ENCODE measurements at places on chromosomes 2 and 18. TPM values are rescaled to one million over a fixed set of nuclear protein-coding genes. Genes with fewer than 3 reads are reported as not detected.
A peak's percentile ranks its signal among the peaks of the same experiment; 100 is the strongest.

- peaks cover 8% of the 10 kb centered on the region for H3K4me1 ChIP-seq
- peak overlapping the region; percentile 71 for H3K4me3 ChIP-seq
- no peak for DNase-seq
- no peak overlapping the region for H3K27ac ChIP-seq
- H3K36me3 ChIP-seq: no peaks in the 10 kb centered on the region
Observed at GRCh38 chr2:184596819-184597411, 1.4 kb upstream of the ZNF804A start.

- no peak overlapping the region for H3K4me3 ChIP-seq
- no peaks in the 10 kb centered on the region for H3K4me1 ChIP-seq
- no peak overlapping the region for H3K27ac ChIP-seq
- H3K27me3 ChIP-seq: no peaks in the 10 kb centered on the region
- DNase-seq: no peak
Observed at GRCh38 chr18:58565021-58565420, 63.9 kb downstream of the ALPK2 start.

The FAM136A gene
- 19.4 TPM for total RNA-seq

DNA sequence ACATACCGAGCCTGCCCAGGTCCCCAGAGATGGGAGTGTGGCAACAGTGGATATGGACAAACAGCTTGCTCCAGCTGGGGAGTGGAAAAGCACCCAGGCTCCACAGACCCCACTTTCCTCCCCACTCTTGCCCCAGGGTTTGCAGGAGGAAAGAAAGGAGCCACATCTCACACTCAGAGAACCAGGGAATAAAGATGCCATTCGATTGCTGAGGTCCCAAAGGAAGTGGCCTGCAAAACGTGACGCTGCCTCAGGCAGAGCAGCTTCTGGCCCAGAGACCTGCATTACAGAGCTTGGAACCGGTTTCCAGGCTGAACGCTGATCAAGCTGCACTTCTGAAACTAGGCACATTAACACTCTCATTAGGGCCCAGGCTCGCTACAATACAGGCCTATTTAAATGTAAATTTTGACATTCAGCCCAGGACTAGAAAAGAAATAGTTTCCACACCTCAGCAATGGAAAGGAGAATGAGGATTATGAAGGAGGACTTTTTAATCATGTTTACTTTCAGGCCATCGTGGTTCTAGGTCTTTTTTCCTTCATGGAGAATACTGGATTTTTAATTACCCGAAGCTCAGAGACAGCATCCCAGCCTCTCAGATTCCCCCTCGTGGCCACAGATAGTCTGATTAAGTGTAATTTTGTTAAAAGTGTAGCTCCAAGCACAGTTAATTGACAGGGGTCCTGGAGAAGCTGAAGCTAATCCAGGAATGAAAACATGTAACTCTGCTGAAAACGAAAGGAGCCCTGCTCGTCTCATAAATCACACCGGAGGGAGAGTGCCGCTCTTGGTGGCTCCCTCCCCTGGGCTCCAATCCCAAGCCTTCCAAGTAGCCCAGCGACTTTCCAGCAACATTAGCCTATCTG is 221.3 kb upstream of the RAB6C start:
- no peaks in the 10 kb centered on the region for H3K27me3 ChIP-seq
- H3K36me3 ChIP-seq: no peaks in the 10 kb centered on the region

The CNTNAP5 gene
- total RNA-seq: not detected

DNA sequence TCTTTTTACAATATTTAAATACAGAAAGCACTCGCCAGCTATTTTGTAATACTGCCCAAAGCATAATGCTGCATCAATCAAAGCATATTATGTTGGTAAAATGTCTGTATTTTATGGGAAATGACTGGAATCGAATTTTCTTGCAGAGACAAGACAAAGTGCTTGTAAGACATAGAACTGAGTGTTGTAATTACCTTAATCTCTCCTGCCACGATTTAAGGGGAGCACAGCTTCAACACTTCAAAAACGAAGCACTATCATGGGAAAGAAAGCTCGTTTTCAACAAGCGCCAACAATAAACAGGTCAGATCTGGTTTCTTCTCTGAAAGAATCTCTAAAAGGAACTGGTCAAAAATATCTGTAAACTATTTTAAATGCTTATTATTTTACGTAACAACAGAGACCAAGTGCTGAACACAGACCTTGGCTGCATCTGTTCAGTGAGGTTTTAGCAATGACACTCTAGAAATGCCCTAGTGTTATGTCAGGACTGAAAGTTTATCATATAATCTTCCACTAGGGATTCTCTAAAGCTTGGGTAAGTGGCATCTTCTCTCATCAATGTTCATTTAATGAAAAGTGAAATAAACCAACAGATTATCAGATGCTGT is 19.0 kb downstream of the RND3 start:
- H3K4me1 ChIP-seq: peaks cover 63% of the 10 kb centered on the region
- no peak overlapping the region for H3K4me3 ChIP-seq
- DNase-seq: no peak
- peaks cover 52% of the 10 kb centered on the region for H3K36me3 ChIP-seq
- H3K27ac ChIP-seq: peak overlapping the region; percentile 81
- no peaks in the 10 kb centered on the region for H3K27me3 ChIP-seq

DNA sequence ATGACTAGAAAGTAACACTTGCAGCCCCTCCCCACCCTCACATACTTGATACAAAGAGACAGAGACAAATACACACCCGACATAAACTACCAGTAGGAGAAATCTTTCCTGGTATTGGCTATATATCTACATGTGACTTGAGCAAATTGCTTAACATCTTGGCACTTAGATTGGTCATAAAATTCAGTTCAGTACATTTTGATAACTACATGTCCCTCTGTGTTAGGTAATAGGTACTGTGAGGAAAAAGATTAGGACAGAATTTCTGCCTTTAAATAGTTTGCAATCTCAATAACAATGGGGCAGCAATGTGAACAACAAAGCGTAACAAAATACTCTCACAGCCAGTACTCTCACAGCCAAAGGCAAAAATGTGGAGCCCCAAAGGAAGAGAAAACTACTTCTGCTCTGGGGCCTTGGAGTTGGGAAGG is 670.0 kb upstream of the ACVR2A start:
- H3K27me3 ChIP-seq: no peaks in the 10 kb centered on the region
- no peaks in the 10 kb centered on the region for H3K36me3 ChIP-seq
- no peaks in the 10 kb centered on the region for H3K4me1 ChIP-seq
- DNase-seq: no peak
- no peak overlapping the region for H3K27ac ChIP-seq

DNA sequence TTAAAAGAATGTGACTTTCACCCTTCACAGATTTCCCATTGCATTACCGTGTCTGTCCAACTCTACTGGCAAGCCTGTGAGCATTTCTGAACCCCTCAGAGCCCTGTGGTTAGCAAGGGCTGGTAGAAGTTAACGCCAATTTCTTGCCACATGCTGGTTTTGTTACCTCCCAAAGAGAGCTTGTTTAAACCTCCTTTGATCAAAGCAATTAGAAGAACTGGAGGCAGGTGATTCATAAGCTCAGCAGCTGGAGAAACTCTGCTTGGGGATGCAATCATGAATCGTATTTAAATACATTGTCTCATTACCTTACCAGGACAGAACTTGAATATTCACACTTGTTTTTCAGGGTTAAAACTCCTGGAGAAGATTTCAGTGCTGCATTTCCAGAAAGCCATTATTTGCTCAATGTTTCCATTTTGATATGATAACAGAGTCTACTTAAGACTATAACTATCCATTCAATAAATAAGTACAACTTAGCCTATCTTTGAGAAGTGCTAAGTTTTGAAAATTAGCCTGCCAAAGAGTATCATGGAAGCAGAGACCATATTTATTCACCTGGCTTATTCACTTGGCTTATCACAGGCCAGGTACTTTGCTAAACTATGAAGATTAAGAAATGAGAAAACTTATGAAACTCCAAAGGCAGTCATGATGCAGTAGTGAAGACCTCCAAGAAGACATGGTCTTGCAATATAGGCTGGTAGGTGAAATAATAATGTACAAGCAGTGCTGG is 292.8 kb downstream of the INSIG2 start:
- H3K27me3 ChIP-seq: no peaks in the 10 kb centered on the region
- no peaks in the 10 kb centered on the region for H3K36me3 ChIP-seq
- H3K4me1 ChIP-seq: no peaks in the 10 kb centered on the region
- no peak overlapping the region for H3K27ac ChIP-seq
- H3K4me3 ChIP-seq: no peak overlapping the region

- H3K27me3 ChIP-seq: no peaks in the 10 kb centered on the region
- no peaks in the 10 kb centered on the region for H3K4me1 ChIP-seq
- no peak for DNase-seq
Observed at GRCh38 chr2:170292415-170292814, 114.5 kb downstream of the MYO3B start.

DNA sequence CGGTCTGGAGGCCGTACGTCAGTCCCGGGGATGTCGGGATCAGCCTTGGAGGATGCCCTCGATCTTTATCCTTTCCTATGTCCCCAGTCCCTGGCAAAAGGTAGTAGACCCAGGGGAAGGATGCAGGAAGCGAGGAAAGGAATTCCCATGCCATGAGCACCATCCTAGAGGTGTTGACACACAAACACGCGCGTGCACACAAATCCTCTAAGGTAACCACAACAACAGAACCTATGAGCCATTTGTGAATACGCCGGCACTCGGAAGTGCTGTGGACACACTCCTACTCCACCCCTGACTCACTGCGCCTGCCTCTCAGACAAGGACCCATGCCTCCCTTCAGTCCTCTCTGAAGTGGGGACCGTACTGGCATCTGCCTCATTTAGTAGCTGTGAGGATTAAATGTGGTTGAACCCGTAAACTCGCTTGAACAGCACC is 11.3 kb upstream of the MLPH start:
- no peaks in the 10 kb centered on the region for H3K27me3 ChIP-seq
- peak overlapping the region; percentile 92 for H3K27ac ChIP-seq
- H3K4me1 ChIP-seq: peaks cover 51% of the 10 kb centered on the region
- no peaks in the 10 kb centered on the region for H3K36me3 ChIP-seq
- peak overlapping the region; percentile 78 for H3K4me3 ChIP-seq

The NPAS2 gene
- total RNA-seq: 14.1 TPM

DNA sequence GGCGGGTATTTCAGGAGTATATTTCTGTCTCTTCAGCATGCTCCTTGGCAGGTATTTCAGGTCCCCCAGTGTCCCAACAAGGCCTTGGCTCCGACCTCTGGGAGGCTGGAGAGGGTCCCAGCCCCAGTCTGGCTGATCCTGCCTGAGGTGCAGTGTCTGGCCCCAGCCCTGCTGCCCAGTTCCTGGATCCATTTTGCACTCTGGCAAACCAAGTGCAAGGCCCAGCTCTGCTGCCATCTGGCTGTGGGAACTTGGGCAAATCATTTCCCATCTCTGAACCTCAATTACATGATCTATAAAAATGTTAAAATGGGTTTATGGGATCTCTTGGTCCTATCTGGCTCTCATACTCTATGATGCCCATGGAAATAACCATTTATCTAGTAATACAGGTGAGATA is 63.6 kb downstream of the ZBTB7C start:
- no peak overlapping the region for H3K27ac ChIP-seq
- H3K27me3 ChIP-seq: no peaks in the 10 kb centered on the region

GRCh38 chr2:1701020-1701419 is 43.3 kb downstream of the PXDN start:
- no peaks in the 10 kb centered on the region for H3K36me3 ChIP-seq
- no peak overlapping the region for H3K4me3 ChIP-seq
- DNase-seq: no peak
- H3K27ac ChIP-seq: no peak overlapping the region

The TTLL4 gene
- total RNA-seq: 10.4 TPM

GRCh38 chr2:111917106-111917505 is 18.7 kb downstream of the MERTK start:
- DNase-seq: no peak
- no peaks in the 10 kb centered on the region for H3K4me1 ChIP-seq
- no peak overlapping the region for H3K27ac ChIP-seq
- no peaks in the 10 kb centered on the region for H3K27me3 ChIP-seq

The CROCC2 gene
- not detected for total RNA-seq

The KLHL14 gene
- total RNA-seq: 0.06 TPM

The PKP4 gene
- 97.5 TPM for total RNA-seq

DNA sequence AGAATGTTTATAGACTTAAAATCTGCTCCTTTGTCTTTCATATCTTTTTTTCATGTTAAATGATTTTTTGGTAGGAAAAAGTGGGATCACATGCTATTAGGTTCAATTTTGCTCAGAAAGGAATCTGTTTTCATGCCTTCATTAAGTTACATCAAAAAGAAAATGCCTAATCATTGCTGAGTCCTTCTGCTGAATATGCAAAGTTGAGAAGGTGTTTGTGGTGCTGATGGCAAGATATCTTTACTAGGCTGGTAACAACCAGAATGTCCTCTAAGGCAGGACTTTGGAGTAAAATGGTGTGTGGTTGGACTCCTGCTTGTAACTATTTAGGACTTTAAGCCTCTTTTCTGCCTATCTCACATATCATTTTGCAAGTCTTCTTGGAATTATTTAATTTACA is 88.3 kb downstream of the TRIB2 start:
- no peaks in the 10 kb centered on the region for H3K27me3 ChIP-seq
- no peak overlapping the region for H3K27ac ChIP-seq
- no peak for DNase-seq
- H3K4me3 ChIP-seq: no peak overlapping the region
- peaks cover 3% of the 10 kb centered on the region for H3K4me1 ChIP-seq

GRCh38 chr2:209388446-209389037 is 35.3 kb upstream of the MAP2 start:
- no peak for DNase-seq
- no peak overlapping the region for H3K27ac ChIP-seq
- H3K27me3 ChIP-seq: no peaks in the 10 kb centered on the region
- no peak overlapping the region for H3K4me3 ChIP-seq
- H3K4me1 ChIP-seq: peaks cover 28% of the 10 kb centered on the region

The REG3G gene
- total RNA-seq: not detected

The ANKRD53 gene
- total RNA-seq: 0.98 TPM

GRCh38 chr2:27262379-27263286 is at the start of gene SLC30A3:
Gene SLC30A3, minus strand, starts transcription at chr2:27263047. Its CDS starts 141 bp downstream, at chr2:27262906.
- peaks cover 40% of the 10 kb centered on the region for H3K4me1 ChIP-seq
- peak within 1 kb of the TSS; percentile 53 for H3K4me3 ChIP-seq
- no peak within 1 kb of the TSS for H3K27ac ChIP-seq
- no peak for DNase-seq
- peaks cover 60% of the 10 kb centered on the region for H3K27me3 ChIP-seq

DNA sequence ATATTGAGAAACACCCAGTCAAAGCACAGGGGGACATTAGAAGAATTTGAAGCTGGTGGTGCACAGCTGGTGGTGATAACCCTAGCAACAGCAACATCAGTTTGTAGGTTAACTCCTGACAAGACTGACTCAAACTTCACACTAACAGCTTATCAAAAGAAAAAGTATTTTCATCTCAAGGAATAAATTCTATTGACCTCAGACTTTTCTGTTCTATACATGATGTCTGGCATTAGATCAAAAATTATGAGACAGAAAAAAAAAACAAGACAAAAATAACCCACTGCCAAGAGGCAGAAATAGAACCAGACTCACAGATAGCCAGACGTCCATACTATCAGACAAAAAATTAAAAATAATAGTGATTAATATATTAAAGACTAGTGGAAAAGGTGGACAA is 126.1 kb downstream of the COL6A3 start:
- no peak overlapping the region for H3K27ac ChIP-seq
- no peak for DNase-seq
- H3K4me3 ChIP-seq: no peak overlapping the region
